ENCODE measurements at places on chromosomes 4 and X.

DNA sequence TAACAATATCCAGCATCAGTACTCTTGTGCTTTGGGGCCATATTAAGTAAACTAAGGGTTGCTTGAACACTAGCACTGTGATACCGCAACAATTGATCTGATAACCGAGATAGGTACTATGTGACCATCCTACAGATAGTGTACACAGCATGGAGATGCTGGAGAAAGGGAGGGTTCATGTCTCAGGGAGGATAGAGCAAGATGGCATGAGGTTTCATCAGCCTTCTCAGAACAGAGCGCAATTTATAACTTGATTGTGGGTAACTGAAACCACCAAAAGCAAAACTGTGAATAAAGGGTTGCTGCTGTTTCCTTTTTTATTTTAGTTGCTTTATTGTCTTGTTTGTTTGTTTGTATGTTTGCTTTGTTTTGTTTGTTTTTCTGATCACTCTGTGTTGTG, 1449.7 kb downstream of the PCDH7 start:
- DNase-seq, result no peak

- DNase-seq, result peak; percentile 11
These were observed 41.7 kb upstream of the CITED1 start for GRCh38 chrX:72347366-72347765.

DNA sequence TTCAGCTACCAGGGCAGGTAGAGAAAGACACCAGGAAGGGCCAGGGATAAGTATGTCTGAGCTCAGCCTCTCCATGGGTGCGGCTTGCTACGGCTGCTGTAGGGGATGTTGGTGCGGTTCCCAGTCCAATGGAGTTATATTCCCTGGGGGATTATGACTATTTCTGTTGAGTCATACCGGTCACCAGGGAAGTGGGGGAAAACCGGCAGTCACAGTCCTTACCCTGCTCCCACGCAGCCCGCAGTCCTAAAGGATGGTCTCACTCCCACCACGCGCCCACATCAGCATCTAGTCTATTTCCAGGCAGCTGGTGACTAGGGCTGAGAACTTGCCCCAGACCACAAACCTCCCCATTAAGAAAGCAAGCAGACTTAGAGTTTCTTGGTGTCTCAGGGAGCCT, 191.6 kb downstream of the VEGFC start:
- DNase-seq, result no peak

DNA sequence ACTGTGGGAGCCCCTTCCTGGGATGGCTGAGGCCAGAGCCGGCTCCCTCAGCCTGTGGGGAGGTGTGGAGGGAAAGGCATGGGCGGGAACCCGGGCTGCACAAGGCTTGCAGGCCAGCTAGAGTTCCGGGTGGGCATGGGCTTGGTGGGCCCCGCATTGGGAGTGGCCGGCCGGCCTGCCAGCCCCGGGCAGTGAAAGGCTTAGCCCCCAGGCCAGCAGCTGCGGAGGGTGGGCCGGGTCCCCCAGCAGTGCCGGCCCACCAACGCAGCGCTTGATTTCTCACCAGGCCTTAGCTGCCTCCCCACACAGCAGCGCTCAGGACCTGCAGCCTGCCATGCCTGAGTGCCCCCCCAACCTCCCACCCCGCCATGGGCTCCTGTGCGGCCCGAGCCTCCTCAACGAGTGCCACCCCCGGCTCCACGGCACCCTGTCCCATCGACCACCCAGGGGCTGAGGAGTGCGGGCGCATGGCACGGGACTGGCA, 78.0 kb downstream of the COX7B2 start:
- DNase-seq, result no peak

- DNase-seq, result no peak
These were observed 83.7 kb upstream of the FAM9C start for GRCh38 chrX:13128104-13128503.

DNA sequence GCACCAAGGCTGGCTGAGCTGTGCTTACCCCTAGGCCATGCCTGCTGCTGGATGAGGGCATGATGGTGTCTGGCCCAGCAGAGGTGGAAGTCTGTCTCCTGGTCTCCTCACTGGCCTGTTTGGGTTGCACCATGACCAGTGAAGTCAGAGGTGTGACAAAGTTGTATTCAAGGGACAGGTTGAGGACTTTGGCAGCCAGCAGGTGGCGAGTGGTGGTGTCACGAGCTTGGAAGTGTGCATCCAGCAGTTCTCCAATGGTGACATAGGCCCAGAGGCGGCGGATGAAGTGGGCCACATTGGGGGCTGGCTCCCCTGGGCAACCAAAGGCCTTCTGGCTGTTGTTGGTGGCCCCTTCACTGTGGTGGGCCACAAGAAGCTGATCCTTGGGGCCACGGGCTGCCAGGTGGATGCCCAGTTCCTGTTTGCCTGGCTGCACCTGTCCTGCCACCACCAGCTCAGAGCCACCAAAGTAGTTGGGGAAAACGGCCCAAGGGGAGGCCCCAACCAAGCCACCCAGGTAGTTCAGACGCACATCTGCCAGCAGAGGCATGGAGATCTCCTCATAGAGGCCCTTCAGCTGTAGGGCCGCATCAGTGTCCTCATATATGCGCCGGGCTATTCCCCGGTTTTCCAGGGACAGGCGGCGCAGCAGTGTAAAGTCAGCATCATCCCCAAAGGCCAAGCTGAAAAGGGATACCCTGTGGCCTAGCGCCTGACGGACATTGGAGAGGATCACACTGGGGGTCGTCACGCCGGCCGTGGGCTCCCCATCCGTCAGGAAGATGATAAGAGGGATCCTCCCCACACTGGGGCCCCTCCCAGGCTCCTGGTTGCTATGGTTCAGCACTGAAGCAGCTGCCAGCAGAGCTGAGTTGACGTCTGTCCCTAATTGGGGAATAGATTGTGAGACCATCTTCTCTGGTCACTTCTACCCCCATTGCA, 39.7 kb downstream of the ITIH6 start:
- no peak for DNase-seq

- no peak for DNase-seq
These were observed 76.9 kb downstream of the EGF start for GRCh38 chr4:109989618-109990017.

DNA sequence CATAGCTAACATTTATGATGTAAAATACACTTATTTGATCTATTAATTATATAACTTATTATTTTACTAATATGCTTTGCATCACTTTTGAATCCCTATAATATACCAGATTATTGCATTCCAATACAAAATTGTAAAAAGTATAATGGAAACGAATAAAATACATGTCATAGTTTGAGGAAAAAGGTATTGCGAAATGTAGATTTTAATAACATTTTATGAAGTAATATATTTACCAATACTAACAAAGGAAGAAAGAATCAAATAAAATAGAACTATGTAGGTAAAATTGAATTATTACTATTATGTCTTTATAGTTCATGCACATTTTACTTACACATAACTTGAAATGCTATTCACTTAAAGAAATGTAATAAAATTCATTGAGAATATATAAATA, 1300.2 kb downstream of the ADGRL3 start:
- DNase-seq, result no peak

- DNase-seq, result no peak
These were observed 261.2 kb downstream of the CBLL2 start for GRCh38 chrX:22533898-22534297.

DNA sequence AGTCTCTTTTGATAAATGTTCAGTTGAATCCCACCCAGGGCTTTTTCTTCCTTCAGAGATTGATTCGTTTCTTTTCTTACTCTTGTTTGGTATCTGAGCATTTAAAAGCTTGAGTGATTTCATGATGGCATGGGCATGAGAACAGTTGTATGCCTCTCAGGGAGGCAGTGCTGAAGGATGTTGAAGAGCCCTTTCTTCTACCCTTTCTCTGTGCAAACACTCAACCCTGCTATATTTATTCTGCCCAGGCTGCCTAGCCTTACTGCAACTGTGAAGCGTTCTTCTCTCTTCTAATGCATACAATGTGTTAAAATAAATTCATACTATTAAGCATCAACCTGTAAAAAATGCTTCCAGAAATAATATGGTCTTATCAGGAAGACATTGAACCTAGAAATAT, 367.6 kb upstream of the LCORL start:
- DNase-seq, result no peak

GRCh38 chr4:146334862-146335449, 120.6 kb downstream of the REELD1 start:
- peak; percentile 41 for DNase-seq

GRCh38 chr4:18435781-18436180, 414.2 kb upstream of the LCORL start:
- no peak for DNase-seq

DNA sequence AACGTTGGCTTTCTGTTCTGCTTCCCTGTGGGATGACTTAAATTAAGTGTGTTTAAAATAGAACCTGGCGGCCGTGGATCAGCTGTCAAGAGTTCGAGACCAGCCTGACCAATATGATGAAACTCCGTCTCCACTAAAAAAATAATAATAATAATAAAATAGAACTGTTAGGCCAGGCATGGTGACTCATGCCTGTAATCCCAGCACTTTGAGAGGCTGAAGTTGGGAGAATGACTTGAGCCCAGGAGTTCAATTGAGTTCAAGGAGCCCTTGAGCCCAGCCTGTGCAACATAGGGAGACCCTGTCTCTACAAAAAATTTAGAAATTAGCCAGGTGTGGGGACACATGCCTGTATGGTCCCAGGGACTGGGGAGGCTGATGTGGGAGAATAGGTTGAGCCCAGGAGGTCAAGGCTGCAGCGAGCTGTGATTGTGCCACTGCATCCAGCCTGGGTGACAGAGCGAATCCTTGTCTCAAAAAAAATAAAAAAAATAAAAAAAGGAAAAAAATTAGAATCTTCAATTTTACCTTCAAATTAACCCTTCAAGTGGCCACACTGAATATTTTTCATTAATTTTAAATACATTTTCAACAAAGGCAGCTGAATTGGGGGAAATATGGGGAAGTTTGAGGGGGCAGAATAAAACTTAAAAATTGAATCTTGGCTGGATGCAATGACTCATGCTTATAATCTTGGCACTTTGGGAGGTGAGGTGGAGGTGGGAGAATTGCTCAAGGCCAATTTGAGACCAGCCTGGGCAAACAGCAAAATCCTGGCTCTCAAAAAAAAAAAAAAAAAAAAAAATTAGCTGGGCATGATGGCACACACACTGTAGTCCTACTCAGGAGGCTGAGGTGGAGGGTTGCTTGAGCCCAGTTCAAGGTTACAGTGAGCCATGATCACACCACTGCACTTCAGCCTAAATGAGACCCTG, 31.8 kb upstream of the HSD17B13 start:
- no peak for DNase-seq

DNA sequence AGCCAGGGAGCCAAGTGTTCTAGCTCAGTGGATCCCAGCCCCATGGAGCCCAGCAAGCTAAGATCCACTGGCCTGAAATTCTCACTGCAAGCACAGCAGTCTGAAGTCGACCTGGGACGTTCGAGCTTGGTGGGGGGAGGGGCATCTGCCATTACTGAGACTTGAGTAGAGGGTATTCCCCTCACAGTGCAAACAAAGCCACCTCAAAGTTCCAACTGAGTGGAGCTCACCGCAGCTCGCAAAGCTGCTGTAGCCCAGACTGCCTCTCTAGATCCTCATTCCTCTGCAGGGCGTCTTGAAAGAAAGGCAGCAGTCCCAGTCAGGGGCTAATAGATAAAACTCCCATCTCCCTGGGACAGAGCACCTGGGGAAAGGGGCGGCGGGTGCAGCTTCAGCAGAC, 226.3 kb downstream of the ZIC3 start:
- no peak for DNase-seq

- DNase-seq, result no peak
These were observed 36.0 kb upstream of the GABRA2 start for GRCh38 chr4:46425775-46426400.

GRCh38 chr4:123995936-123996335, 599.3 kb downstream of the SPRY1 start:
- DNase-seq, result no peak

GRCh38 chrX:861921-862320, 231.3 kb downstream of the SHOX start:
- DNase-seq, result peak; percentile 32

- no peak for DNase-seq
These were observed 1027.0 kb downstream of the STIM2 start for GRCh38 chr4:27887646-27888045.

GRCh38 chr4:76499461-76499860, 64.4 kb downstream of the SHROOM3 start:
- DNase-seq, result no peak

- no peak for DNase-seq
These were observed 148.6 kb downstream of the ARHGAP10 start for GRCh38 chr4:147880511-147880910.

DNA sequence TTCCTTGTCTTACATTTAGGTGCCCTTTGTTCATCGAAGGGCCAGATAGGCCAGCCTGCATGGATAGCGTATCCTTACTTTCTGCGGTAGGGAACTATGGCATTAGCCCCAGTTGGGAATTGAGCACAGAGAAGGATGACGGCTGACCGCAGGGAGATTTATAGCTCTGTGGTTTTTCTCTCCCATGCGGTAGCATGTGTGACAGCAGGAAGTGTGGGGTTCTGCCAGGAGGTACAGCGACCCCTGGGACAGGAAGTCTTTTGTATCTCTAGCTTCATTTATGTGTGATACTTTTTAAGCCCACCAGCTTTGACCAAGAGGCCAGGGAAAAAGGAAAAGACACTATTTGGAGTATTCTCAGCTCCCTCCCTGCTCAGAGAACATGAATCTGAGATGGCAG, 33.1 kb downstream of the GAB3 start:
- DNase-seq, result peak; percentile 38

GRCh38 chr4:145098675-145099037, 545 bp downstream of the ABCE1 start:
- DNase-seq, result peak; percentile 75

- no peak for DNase-seq
These were observed 63.4 kb downstream of the CLDN34 start for GRCh38 chrX:10030570-10030969.

- DNase-seq, result no peak
These were observed 111.1 kb downstream of the RNF150 start for GRCh38 chr4:141022111-141022695.

DNA sequence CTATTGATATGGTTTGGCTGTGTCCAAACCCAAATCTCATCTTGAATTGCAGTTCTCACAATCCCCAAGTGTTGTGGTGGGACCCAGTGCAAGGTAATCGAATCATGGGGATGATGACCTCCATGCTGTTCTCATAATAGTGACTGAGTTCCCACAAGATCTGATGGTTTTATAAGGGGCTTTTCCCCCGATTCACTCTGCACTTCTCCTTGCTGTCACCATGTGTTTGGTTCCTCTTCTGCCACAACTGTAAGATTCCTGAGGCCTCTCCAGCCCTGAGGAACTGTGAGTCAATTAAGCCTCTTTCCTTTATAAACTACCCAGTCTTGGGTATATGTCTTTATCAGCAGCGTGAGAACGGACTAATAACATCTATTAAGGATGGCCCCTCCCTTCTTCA, 68.8 kb downstream of the FBXW7 start:
- no peak for DNase-seq

DNA sequence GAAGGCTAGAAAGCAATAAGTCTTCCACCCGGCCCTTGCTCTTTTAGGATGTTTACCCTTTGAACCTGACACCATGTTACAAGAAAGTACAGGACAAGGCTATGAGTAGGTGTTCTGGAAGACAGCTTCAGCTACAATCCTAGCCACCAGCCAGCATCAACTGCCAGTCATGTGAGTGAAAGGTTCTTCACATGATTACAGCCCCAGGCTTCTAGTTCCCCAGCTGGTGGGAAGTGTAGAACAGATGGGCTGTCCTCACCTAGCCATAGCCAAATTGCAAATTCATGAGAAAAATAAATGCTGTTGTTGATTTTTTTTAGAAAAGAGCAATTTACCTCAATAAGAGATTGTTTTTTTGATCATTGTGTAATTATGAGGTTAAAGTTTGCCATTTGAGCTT, 60.8 kb downstream of the GRXCR1 start:
- DNase-seq, result no peak
